Nasal cavity respiratory epithelium epithelial cell of viscerocranial mucosa (primary cell): ENCODE measurements at places on chromosomes 11 and 22. TPM values are rescaled to one million over a fixed set of nuclear protein-coding genes. Genes with fewer than 3 reads are reported as not detected.

LAYN gene
- total RNA-seq, result 7.2 and 61.6 TPM in 2 replicates

DCHS1 gene
- total RNA-seq, result under 0.01 and 0.21 TPM in 2 replicates

CYP2R1 gene
- total RNA-seq, result 30.4 and 33.3 TPM in 2 replicates

SLC17A6 gene
- under 0.01 TPM in 1 of 2 replicates, not detected in the other for total RNA-seq

MEI1 gene
- under 0.01 and 0.07 TPM in 2 replicates for total RNA-seq

MMP7 gene
- total RNA-seq, result 5.0 TPM in 1 of 2 replicates, not detected in the other
